ENCODE measurements at places on chromosomes 6 and 20. TPM values are rescaled to one million over a fixed set of nuclear protein-coding genes. Genes with fewer than 3 reads are reported as not detected.

HLA-DPB1 gene
- 21.3 TPM for total RNA-seq

DNA sequence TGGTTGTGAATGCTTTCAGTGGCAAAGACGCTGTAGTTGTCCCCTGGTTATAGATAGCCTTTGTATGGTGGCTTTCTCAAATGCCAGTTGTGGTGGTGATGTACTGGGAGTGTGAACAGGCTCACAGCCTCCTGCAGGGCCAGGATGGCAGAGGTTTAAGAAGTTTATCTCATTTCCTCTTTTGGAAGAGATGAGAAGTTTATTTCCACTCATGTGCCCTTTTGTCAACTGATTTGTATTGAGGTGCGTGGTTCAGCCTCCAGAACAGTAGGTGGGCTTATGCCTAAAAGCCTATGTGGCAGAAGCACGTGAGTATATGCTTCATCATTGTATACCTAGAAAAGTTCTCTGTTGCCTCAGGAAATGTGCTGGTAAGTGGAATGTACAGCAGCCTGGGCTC lies 13.7 kb upstream of the ZFP57 start:
- no peaks in the 10 kb centered on the region for H3K4me1 ChIP-seq
- no peaks in the 10 kb centered on the region for H3K27me3 ChIP-seq
- no peak for DNase-seq
- H3K27ac ChIP-seq, result no peak overlapping the region
- H3K4me3 ChIP-seq, result no peak overlapping the region

LY86 gene
- total RNA-seq, result 1.3 TPM

DNA sequence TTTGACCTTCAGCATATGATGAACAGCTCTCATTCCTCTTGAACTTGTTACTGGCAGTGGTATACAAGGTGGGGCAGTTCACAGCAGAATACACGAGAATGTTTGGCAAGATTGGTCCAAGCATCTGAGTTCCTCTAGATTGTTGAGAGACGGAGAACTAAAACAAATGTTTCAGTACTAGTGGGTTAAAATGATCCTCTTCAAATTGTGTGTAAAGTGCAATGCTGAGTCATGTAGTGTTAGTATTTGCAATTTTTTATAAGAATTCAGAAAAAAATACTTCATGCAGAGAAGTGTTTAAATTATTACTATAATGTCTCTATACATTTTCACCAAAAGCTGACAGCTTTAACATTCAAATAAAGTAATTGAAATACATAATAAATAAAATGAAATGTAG lies 879.8 kb downstream of the TFAP2A start:
- no peak for DNase-seq
- H3K27me3 ChIP-seq, result no peaks in the 10 kb centered on the region
- H3K4me3 ChIP-seq, result no peak overlapping the region
- H3K4me1 ChIP-seq, result no peaks in the 10 kb centered on the region
- no peak overlapping the region for H3K27ac ChIP-seq
- H3K36me3 ChIP-seq, result no peaks in the 10 kb centered on the region

- H3K27ac ChIP-seq, result no peak overlapping the region
- no peak for DNase-seq
- H3K4me1 ChIP-seq, result no peaks in the 10 kb centered on the region
- no peak overlapping the region for H3K4me3 ChIP-seq
Observed at GRCh38 chr6:152002306-152002705, 194.8 kb downstream of the ESR1 start.

DNA sequence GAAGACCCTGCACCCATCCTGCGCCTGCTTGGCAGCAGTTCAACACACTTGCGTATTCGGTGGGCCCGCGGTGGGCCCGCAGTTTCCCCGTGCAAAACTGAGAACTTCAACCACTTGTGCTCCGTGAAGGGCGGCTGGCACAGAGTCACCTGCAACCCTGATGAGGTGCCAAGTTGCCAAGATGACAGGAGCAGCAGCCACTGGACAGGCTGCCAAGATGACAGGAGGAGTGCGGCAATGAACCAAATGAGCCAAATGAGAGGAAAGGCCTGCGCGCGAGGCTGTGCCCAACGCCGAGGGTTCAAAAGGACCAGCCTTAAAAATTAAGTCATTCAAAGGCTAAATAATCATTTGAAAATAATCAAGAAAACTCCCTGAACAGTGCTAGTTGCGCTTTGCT lies 20.1 kb downstream of the DIDO1 start:
- DNase-seq, result no peak
- H3K27me3 ChIP-seq, result no peaks in the 10 kb centered on the region
- H3K36me3 ChIP-seq, result peaks cover 35% of the 10 kb centered on the region

GRCh38 chr6:91185072-91185471 lies 598.2 kb upstream of the MAP3K7 start:
- H3K27ac ChIP-seq, result no peak overlapping the region
- H3K27me3 ChIP-seq, result no peaks in the 10 kb centered on the region
- H3K4me3 ChIP-seq, result no peak overlapping the region
- H3K4me1 ChIP-seq, result no peaks in the 10 kb centered on the region
- H3K36me3 ChIP-seq, result no peaks in the 10 kb centered on the region
- no peak for DNase-seq

SEC63 gene
- total RNA-seq, result 65.3 TPM

KIAA1755 gene
- total RNA-seq, result 0.40 TPM

- no peaks in the 10 kb centered on the region for H3K27me3 ChIP-seq
- H3K4me3 ChIP-seq, result no peak overlapping the region
- H3K36me3 ChIP-seq, result no peaks in the 10 kb centered on the region
- H3K27ac ChIP-seq, result no peak overlapping the region
- no peak for DNase-seq
- H3K4me1 ChIP-seq, result no peaks in the 10 kb centered on the region
Observed at GRCh38 chr20:879626-880025, 36.5 kb downstream of the ANGPT4 start.

HAO1 gene
- not detected for total RNA-seq

DNA sequence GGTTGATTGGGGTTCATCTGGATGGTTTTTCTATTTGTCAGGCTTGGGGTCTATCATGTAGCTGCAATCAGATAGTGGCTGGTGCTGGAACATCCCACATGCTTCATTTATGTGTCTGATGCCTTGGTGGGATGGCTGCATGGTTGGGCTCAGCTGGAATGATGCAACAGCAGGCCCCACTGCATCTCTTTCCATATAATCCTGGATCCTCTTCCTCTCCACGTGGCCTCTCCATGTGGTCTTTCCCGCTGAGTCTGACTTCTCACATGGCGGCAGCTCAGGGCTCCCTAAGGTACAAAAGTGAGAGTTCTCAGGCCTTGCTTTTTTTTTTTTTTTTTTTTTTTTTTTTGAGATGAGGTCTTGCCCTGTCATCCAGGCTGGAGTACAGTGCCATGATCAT lies 65.0 kb upstream of the SUPT3H start:
- H3K4me1 ChIP-seq, result no peaks in the 10 kb centered on the region
- no peaks in the 10 kb centered on the region for H3K36me3 ChIP-seq
- no peak overlapping the region for H3K27ac ChIP-seq
- no peak for DNase-seq

Measured in colonic mucosa (tissue), 4 donors.